ENCODE measurements at places on chromosomes 2 and 18. TPM values are rescaled to one million over a fixed set of nuclear protein-coding genes. Genes with fewer than 3 reads are reported as not detected.

Gene COBLL1
- 5.1 TPM for total RNA-seq

Gene NEB
- total RNA-seq = 0.26 TPM

Gene MAPRE3
- 7.9 TPM for total RNA-seq

Gene CNTNAP5
- not detected for total RNA-seq

Gene TFCP2L1
- not detected for total RNA-seq

Gene OR6B2
- total RNA-seq = not detected

Gene MYL1
- not detected for total RNA-seq

Gene MATN3
- total RNA-seq = 2.3 TPM

Gene HTRA2
- 45.7 TPM for total RNA-seq

Gene SLC14A1
- 31.0 TPM for total RNA-seq

Gene ALKAL2
- 0.17 TPM for total RNA-seq

Gene NDUFB3
- 69.9 TPM for total RNA-seq

Gene POTEJ
- total RNA-seq = not detected

Gene SPDYA
- 0.77 TPM for total RNA-seq

- no peaks in the 10 kb centered on the region for H3K36me3 ChIP-seq
- no peaks in the 10 kb centered on the region for H3K27me3 ChIP-seq
- H3K4me3 ChIP-seq = no peak overlapping the region
Observed at GRCh38 chr18:69785466-69785865, 162.2 kb downstream of the CD226 start.

DNA sequence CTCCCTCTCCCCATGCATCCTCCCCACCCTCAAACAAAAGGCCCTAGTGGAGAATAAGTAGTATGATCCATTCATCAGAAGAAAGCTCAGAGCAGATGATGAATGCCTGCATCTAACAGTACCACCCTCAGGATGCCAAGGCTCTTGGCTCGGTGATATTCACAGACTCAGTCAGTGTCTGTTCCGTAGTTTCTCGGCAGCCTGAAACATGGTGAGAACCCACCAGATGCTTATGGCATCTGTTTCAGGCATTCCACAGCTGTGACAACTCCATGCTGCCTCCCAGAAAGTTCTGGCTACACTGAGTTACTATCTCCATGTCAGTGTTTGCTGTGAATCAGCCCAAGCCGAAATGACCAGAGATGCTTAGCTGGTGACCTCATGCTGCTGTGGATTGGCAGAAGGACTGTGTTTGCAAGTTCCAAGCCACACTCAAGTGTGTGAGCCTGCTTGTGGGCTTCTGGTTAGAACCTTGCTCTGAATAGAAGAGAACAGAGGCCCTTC lies 83.9 kb downstream of the WDSUB1 start:
- H3K27me3 ChIP-seq = no peaks in the 10 kb centered on the region
- H3K4me1 ChIP-seq = peaks cover 17% of the 10 kb centered on the region
- peaks cover 5% of the 10 kb centered on the region for H3K36me3 ChIP-seq
- no peak overlapping the region for H3K4me3 ChIP-seq

- no peak for DNase-seq
- peaks cover 3% of the 10 kb centered on the region for H3K27me3 ChIP-seq
- H3K27ac ChIP-seq = no peak overlapping the region
- no peaks in the 10 kb centered on the region for H3K4me1 ChIP-seq
- no peak overlapping the region for H3K4me3 ChIP-seq
Observed at GRCh38 chr2:190407246-190407661, 901 bp upstream of the MFSD6 start.

DNA sequence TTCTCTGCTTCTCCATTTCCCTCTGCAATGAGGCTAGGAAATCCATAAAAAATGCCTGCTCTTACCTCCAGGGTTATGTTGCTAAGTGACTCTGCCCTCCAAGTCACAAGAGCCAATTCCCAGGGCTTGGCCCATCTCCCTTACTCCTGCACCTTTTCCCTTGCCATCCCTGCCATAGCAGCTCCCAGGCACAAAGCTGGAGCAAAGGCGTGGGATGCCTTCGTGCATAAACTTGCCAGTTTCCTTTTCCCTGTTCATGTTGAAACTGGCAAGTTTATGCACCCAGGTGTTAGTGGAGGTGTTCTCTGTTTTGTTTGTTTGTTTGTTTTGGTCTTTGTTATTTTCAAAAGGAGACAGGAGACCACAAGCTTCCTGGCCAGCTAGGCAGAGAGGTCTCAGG lies 195.1 kb downstream of the ACKR3 start:
- H3K36me3 ChIP-seq = no peaks in the 10 kb centered on the region
- H3K4me1 ChIP-seq = peaks cover 3% of the 10 kb centered on the region
- no peaks in the 10 kb centered on the region for H3K27me3 ChIP-seq
- no peak overlapping the region for H3K27ac ChIP-seq

DNA sequence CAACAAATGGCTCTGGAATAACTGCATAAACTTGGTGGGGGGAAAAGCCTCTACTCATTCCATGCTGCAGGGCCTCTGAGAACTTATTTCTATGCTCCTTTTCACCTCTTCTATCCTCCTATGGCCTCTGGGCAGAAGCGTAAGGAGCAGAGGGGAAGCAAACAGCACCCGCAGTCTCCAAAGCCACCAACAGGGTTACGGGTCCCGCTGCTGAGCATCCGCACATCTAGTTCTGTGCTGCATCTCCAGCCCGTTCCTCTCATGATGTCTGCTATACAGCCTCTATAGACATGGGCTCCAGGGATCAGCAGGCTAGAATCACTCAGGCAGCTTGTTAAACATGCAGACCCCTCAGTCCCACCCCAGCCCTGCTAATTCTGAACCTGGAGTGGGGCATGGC lies 25.9 kb downstream of the PSTPIP2 start:
- no peak for DNase-seq
- no peaks in the 10 kb centered on the region for H3K27me3 ChIP-seq
- H3K4me1 ChIP-seq = no peaks in the 10 kb centered on the region
- no peak overlapping the region for H3K27ac ChIP-seq

GRCh38 chr2:20184067-20184938 lies 40.6 kb downstream of the SDC1 start:
- no peak overlapping the region for H3K27ac ChIP-seq
- H3K27me3 ChIP-seq = no peaks in the 10 kb centered on the region
- no peak overlapping the region for H3K4me3 ChIP-seq
- DNase-seq = peak; percentile 84

GRCh38 chr18:63882333-63883141 lies 5.0 kb upstream of the SERPINB2 start:
- H3K4me3 ChIP-seq = no peak overlapping the region
- DNase-seq = peak; percentile 95
- H3K4me1 ChIP-seq = peaks cover 7% of the 10 kb centered on the region
- H3K36me3 ChIP-seq = no peaks in the 10 kb centered on the region
- H3K27ac ChIP-seq = peak overlapping the region; percentile 57

DNA sequence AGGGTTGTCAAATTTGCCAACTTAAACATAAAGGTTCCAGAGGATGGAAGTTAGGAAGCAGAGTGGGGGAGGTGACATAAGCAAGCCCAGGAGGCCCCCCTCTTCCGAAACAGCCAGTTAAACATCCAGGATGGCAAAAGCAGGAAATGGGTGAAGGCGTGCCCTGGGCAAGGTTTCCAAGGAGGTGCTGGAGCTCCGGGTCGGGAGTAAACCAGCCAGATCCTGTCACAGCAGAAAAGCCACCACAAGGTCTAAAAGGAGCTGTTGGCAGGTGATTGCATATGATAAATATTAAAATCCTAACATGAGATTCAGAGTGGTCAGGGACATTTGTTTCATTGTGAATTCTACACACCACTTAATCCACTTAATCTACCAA lies 572.2 kb upstream of the SALL3 start:
- no peak for DNase-seq
- no peaks in the 10 kb centered on the region for H3K36me3 ChIP-seq
- H3K4me1 ChIP-seq = no peaks in the 10 kb centered on the region
- no peak overlapping the region for H3K27ac ChIP-seq
- no peaks in the 10 kb centered on the region for H3K27me3 ChIP-seq

DNA sequence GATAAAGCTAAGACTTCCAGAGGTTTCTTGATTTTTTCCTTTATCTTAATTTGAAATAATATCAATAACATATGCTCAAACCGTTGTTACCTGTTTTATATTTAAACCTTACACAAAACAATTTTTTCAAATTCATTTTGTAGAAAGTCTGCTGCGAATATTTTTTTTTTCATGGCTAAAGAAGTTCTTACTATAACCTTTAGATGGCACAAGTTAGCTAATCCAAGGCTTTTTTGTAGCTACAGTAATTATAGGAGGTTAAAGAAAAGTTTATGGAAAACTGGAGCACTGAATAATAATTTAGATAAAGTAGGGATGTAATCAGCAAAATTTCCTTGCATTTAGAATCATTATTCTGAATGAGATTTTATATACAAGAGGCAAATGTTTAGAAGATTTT lies 78.0 kb upstream of the PNPT1 start:
- no peaks in the 10 kb centered on the region for H3K4me1 ChIP-seq
- H3K4me3 ChIP-seq = no peak overlapping the region
- H3K27me3 ChIP-seq = no peaks in the 10 kb centered on the region
- peak; percentile 43 for DNase-seq
- no peaks in the 10 kb centered on the region for H3K36me3 ChIP-seq

- H3K4me1 ChIP-seq = no peaks in the 10 kb centered on the region
- no peaks in the 10 kb centered on the region for H3K27me3 ChIP-seq
- peak; percentile 9 for DNase-seq
- no peak overlapping the region for H3K27ac ChIP-seq
Observed at GRCh38 chr2:195395362-195395761, 261.7 kb upstream of the SLC39A10 start.

- no peaks in the 10 kb centered on the region for H3K27me3 ChIP-seq
- no peak overlapping the region for H3K4me3 ChIP-seq
- no peaks in the 10 kb centered on the region for H3K4me1 ChIP-seq
- H3K36me3 ChIP-seq = peaks cover 3% of the 10 kb centered on the region
- no peak overlapping the region for H3K27ac ChIP-seq
Observed at GRCh38 chr2:135179689-135180088, 127.6 kb downstream of the RAB3GAP1 start.

GRCh38 chr2:107592280-107592624 lies 234.4 kb upstream of the RGPD4 start:
- H3K4me3 ChIP-seq = no peak overlapping the region
- no peak for DNase-seq
- no peaks in the 10 kb centered on the region for H3K36me3 ChIP-seq
- H3K27ac ChIP-seq = no peak overlapping the region
- H3K27me3 ChIP-seq = no peaks in the 10 kb centered on the region

GRCh38 chr2:62363166-62363565 lies 142.8 kb downstream of the TMEM17 start:
- no peak for DNase-seq
- H3K27ac ChIP-seq = no peak overlapping the region
- no peaks in the 10 kb centered on the region for H3K4me1 ChIP-seq
- H3K4me3 ChIP-seq = no peak overlapping the region

- H3K36me3 ChIP-seq = peaks cover 1% of the 10 kb centered on the region
- peak; percentile 37 for DNase-seq
- no peaks in the 10 kb centered on the region for H3K27me3 ChIP-seq
- H3K4me1 ChIP-seq = no peaks in the 10 kb centered on the region
- H3K4me3 ChIP-seq = no peak overlapping the region
Observed at GRCh38 chr2:226873051-226873620, 37.3 kb downstream of the RHBDD1 start.

GRCh38 chr2:17805166-17805565 lies 11.1 kb upstream of the MSGN1 start:
- H3K36me3 ChIP-seq = no peaks in the 10 kb centered on the region
- DNase-seq = no peak
- no peak overlapping the region for H3K27ac ChIP-seq
- no peaks in the 10 kb centered on the region for H3K4me1 ChIP-seq
- no peak overlapping the region for H3K4me3 ChIP-seq

DNA sequence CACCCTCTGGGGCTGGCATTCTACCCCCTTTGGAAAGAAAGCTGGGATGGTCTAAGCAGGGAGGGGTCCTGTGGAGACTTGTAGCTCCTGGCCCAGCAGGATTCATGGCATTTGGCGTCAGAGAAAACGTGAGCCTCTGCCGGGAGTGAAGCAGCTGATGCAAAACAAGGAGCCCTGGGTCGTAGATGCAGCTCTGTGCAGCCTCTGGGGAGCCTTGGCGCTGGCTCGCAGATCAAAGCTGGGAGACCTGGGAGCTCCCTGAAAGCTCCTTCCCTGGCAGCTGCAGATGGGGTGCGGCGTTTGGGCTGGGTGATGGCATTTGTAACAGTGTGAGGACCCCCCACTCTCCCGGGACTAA lies 148.3 kb downstream of the KLHL29 start:
- no peak overlapping the region for H3K4me3 ChIP-seq
- H3K36me3 ChIP-seq = no peaks in the 10 kb centered on the region
- DNase-seq = no peak
- no peak overlapping the region for H3K27ac ChIP-seq

GRCh38 chr18:62634979-62635630 lies 80.2 kb upstream of the PHLPP1 start:
- no peak overlapping the region for H3K4me3 ChIP-seq
- H3K36me3 ChIP-seq = no peaks in the 10 kb centered on the region
- no peak overlapping the region for H3K27ac ChIP-seq
- H3K4me1 ChIP-seq = no peaks in the 10 kb centered on the region
- no peaks in the 10 kb centered on the region for H3K27me3 ChIP-seq
- DNase-seq = no peak

- H3K27me3 ChIP-seq = no peaks in the 10 kb centered on the region
- H3K4me3 ChIP-seq = no peak overlapping the region
- H3K4me1 ChIP-seq = no peaks in the 10 kb centered on the region
- no peak overlapping the region for H3K27ac ChIP-seq
Observed at GRCh38 chr2:136384531-136385303, 266.8 kb upstream of the CXCR4 start.

- no peaks in the 10 kb centered on the region for H3K36me3 ChIP-seq
- no peak overlapping the region for H3K4me3 ChIP-seq
- no peaks in the 10 kb centered on the region for H3K4me1 ChIP-seq
- no peak for DNase-seq
- H3K27ac ChIP-seq = no peak overlapping the region
- no peaks in the 10 kb centered on the region for H3K27me3 ChIP-seq
Observed at GRCh38 chr2:79833235-79833878, 320.5 kb downstream of the CTNNA2 start.

DNA sequence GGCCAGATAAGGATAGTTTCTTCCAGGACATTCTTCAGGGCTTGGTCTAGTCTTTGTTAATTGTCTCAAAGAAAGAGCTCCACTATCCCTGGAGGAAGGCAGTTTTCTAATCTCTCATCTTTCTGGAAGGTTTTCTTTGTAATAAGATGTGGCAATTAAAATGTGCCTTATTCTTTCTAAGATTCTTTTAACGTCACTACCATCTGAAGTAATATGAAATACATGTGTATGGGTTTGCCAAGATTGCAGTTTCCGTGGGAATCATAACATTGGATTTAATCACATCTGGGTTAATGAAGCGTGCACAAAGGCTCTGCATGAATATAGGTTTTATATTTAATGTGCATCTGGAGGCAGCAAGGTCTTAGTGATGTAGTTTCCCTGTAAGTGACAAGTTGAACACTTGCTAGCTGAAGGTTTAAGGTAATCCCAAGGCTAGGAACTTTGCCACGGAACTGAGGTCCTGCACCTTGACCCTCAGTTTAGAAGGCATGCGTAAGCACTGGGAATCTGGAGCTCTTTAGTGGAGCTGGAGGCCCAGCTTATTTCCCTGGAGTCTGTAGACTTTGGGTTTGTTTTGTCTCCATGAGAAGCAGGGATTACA lies 25.7 kb downstream of the DIS3L2 start:
- H3K4me3 ChIP-seq = no peak overlapping the region
- H3K27ac ChIP-seq = no peak overlapping the region
- DNase-seq = peak; percentile 52
- H3K27me3 ChIP-seq = no peaks in the 10 kb centered on the region

GRCh38 chr2:105933906-105934305 lies 189.2 kb downstream of the NCK2 start:
- no peaks in the 10 kb centered on the region for H3K36me3 ChIP-seq
- H3K27me3 ChIP-seq = no peaks in the 10 kb centered on the region
- no peaks in the 10 kb centered on the region for H3K4me1 ChIP-seq
- no peak overlapping the region for H3K4me3 ChIP-seq
- no peak overlapping the region for H3K27ac ChIP-seq
